ENCODE measurements at places on chromosomes 12 and 14.

GRCh38 chr14:22510527-22511110, 78.4 kb downstream of the DAD1 start:
- DNase-seq = no peak

- DNase-seq = no peak
These were observed 10.3 kb downstream of the TNS2 start for GRCh38 chr12:53060064-53060720.

GRCh38 chr14:34489324-34489723, 27.3 kb upstream of the SPTSSA start:
- no peak for DNase-seq

DNA sequence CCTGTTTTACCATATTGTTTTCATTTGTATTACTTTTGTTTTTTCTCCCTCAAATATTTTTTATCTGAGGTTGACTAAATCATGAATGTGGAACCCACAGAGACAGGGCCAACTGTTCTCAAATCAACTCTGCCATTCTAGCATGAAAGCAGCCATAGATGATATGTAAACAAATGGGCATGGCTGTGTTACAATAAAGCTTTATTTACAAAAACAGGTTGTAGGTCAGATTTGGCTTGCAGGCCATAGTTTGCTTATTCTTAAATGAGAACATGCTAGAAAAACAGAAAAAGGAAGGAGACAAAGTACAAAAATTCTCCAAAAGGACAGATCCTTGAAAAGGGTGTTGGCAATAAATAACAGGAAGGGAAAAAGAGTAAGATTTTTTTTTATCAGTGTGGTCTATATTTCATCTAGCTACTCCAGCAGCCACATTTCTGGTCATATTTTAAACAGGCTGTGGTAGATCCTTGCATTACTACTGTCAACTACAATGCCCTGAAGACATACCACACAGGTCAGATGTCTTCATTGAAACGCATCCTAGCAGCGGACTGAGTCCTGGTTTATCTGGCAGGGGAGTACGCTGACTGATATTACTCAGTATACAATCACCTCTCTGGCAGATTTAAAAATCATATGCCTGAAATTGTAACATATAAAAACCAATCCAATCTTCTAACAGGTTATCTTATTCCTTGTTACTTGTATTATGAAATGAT, 42.9 kb downstream of the SPPL3 start:
- no peak for DNase-seq

All from DMS153 (cell line).